Progenitor cell of endocrine pancreas (in vitro differentiated cells): ENCODE measurements at places on chromosomes 3 and 15.

- H3K27me3 ChIP-seq: peaks cover 34% of the 10 kb centered on the region
- DNase-seq: no peak
- no peaks in the 10 kb centered on the region for H3K36me3 ChIP-seq
- no peak overlapping the region for H3K4me3 ChIP-seq
Observed at GRCh38 chr15:43270676-43271306, 4.1 kb upstream of the TGM5 start.

GRCh38 chr3:117252208-117252607 is 542.6 kb downstream of the TUSC7 start:
- DNase-seq: no peak
- peaks cover 5% of the 10 kb centered on the region for H3K4me1 ChIP-seq
- H3K4me3 ChIP-seq: no peak overlapping the region
- H3K36me3 ChIP-seq: no peaks in the 10 kb centered on the region

DNA sequence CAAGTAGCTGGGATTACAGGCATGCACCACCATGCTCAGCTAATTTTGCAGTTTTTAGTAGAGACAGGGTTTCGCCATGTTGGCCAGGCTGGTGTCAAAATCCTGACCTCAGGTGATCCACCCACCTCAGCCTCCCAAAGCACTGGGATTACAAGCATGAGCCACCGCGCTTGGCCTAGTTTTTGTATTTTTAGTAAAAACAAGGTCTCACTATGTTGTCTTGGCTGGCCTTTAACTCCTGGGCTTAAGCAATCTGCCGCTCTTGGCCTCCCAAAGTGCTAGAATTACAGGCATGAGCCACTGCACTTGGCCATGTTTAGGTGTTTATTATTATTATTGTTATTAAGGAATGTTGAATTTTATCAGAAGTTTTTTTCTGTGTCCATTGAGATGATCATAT is 14.7 kb downstream of the IL16 start:
- peaks cover 6% of the 10 kb centered on the region for H3K27me3 ChIP-seq
- H3K27ac ChIP-seq: no peak overlapping the region
- H3K36me3 ChIP-seq: no peaks in the 10 kb centered on the region
- H3K4me3 ChIP-seq: no peak overlapping the region
- H3K4me1 ChIP-seq: no peaks in the 10 kb centered on the region
- DNase-seq: no peak

DNA sequence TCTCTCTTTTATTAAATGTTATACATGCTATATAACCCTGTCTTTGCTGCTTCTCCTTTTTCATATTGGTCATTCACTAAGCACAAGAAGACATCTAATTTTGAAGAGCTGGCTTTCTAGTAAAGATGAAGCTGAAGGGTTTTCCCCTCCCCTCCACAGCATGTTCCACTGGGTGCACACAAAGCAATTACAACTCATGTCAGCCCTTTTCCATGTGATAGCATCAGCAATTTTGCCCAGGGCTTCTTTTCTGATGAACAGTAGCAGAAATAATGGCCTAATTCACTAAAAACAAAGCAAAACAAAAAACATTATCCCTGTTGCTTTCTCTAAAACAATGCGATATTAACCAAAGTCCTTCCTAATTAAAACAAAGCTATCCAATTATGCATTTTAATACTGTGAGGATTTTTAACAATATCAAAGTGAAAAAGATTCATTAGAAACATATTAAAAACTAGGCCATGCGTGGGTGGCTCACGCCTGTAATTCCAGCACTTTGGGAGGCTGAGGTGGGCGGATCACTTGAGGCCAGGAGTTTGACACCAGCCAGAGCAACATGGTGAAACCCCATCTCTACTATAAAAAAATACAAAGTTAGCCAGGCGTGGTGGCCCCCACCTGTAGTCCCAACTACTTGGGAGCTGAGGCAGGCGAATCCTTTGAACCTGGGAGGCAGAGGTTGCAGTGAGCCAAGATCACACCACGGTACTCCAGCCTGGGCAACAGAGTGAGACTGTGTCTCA is 12.2 kb upstream of the PIK3R4 start:
- H3K27me3 ChIP-seq: peaks cover 3% of the 10 kb centered on the region
- H3K4me3 ChIP-seq: no peak overlapping the region
- no peak for DNase-seq
- no peaks in the 10 kb centered on the region for H3K36me3 ChIP-seq

GRCh38 chr3:189334064-189334920 is 162.5 kb downstream of the TPRG1 start:
- no peaks in the 10 kb centered on the region for H3K36me3 ChIP-seq
- DNase-seq: no peak
- H3K27ac ChIP-seq: no peak overlapping the region

DNA sequence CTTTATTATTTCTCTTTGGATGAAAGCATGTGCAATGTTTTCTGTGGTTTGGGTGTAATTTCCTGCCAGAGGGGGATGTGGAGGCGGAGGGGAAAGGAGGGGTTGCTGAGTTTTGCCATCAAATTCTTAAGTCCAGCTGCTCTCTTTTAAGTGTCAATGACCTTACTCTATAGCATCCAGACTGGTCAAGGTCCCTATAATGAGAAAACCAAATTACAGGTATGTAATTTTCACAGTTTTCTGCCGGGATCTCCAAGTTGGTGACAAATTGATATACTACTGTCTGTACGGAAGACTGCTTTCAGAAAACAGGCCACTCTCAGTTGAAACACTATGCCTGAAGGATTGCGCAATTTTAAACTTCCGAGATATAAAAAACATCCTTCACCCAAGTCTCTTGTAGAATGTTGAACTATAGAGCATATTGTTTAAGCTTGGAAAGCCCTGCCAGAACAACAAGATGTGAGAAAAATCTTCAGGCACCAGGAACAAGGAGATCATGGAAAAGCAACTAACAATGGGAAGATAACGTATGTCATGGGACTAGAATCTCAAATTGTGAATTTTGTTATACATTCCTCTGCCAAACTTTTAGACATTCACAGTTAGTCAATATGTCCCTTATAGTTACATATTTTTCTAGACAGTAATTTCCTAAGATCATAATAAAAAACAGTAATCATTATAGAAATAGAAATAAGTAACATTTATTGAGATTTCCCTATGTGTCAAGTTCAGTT is 300.7 kb upstream of the SATB1 start:
- peaks cover 9% of the 10 kb centered on the region for H3K4me1 ChIP-seq
- H3K27ac ChIP-seq: no peak overlapping the region
- peaks cover 3% of the 10 kb centered on the region for H3K27me3 ChIP-seq
- no peak for DNase-seq

- no peak overlapping the region for H3K27ac ChIP-seq
- no peak overlapping the region for H3K4me3 ChIP-seq
- no peaks in the 10 kb centered on the region for H3K27me3 ChIP-seq
- H3K4me1 ChIP-seq: peaks cover 12% of the 10 kb centered on the region
- H3K36me3 ChIP-seq: no peaks in the 10 kb centered on the region
- no peak for DNase-seq
Observed at GRCh38 chr3:16370872-16371740, 106.1 kb downstream of the OXNAD1 start.

DNA sequence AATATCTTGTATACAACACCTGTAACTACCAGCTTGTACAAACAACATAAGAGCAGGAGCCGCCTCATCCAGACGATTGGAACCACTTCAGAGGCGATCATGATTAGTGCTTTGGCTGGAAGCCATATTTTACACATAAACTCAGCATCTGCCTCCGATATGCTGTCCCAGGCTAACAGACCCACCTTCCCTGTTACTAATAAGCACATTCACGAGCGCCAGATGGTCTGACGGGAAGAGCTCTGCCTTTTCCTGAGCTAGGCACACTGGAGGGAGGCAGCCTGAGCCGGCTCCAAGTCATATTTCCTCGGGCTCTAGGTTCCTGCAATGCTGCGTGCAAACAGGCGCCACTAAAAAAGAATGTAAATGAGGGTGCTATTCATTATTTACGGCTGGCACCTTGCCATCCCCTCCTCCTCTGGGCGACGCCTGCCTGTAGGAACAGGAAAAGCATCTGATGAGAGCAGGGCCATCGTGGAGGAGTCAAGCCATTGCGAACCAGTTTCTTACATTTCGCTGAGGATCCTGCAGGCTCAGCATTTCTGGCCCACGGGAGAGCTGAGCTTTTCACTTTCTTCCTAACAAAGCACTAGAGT is 98.2 kb downstream of the ANXA2 start:
- H3K27ac ChIP-seq: no peak overlapping the region
- H3K4me3 ChIP-seq: no peak overlapping the region
- H3K27me3 ChIP-seq: peaks cover 2% of the 10 kb centered on the region

GRCh38 chr3:195105841-195106417 is 165.0 kb downstream of the XXYLT1 start:
- H3K4me3 ChIP-seq: peak overlapping the region; percentile 27
- no peak for DNase-seq
- peaks cover 11% of the 10 kb centered on the region for H3K27me3 ChIP-seq
- no peak overlapping the region for H3K27ac ChIP-seq
- H3K36me3 ChIP-seq: peaks cover 2% of the 10 kb centered on the region

- no peaks in the 10 kb centered on the region for H3K4me1 ChIP-seq
- H3K4me3 ChIP-seq: no peak overlapping the region
- no peak overlapping the region for H3K27ac ChIP-seq
Observed at GRCh38 chr3:43128464-43128863, 22.6 kb upstream of the POMGNT2 start.

DNA sequence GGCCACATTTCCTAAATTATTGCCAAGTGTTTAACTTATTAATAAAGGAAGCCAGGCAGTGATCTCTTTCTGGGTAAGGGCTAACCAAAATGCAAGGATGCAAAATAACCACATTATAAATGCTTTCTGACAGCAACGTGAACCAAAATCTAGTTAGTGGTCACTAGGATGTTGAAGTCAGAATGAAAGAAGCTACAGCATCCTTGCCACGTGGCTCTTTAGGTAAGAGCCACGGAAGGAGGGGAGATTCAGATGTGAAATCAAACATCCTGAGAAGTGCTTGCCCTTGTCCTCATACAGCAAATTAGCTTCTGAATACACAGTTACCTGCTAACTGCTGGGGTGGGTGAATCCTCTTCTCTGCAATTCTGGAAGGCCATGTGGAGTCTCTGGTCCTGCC is 246.2 kb downstream of the FEZF2 start:
- peaks cover under 1% of the 10 kb centered on the region for H3K4me1 ChIP-seq
- H3K27me3 ChIP-seq: no peaks in the 10 kb centered on the region
- no peak overlapping the region for H3K27ac ChIP-seq
- no peaks in the 10 kb centered on the region for H3K36me3 ChIP-seq
- no peak for DNase-seq
- H3K4me3 ChIP-seq: no peak overlapping the region

DNA sequence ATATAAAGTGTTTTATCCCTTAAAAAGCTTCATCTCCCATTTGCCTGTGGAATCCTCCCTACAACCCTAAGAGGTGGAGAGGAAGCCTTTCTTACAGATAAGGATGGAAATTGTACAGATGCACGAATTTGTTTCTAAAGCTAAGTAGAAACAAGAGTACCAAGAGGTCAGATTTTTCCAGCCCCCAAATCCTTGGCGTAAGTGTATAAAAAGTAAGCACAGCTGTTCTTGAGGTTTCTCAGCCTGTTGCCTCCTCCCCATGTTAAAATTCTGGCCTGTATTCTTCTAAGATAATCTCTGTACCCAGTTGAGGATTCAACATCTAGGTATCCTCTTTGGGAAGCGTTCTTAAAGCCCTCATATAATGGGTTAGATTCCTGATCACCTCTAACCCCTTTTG is 34.9 kb downstream of the RAB7A start:
- H3K4me3 ChIP-seq: no peak overlapping the region
- H3K27ac ChIP-seq: no peak overlapping the region
- no peaks in the 10 kb centered on the region for H3K27me3 ChIP-seq
- H3K36me3 ChIP-seq: peaks cover 16% of the 10 kb centered on the region

DNA sequence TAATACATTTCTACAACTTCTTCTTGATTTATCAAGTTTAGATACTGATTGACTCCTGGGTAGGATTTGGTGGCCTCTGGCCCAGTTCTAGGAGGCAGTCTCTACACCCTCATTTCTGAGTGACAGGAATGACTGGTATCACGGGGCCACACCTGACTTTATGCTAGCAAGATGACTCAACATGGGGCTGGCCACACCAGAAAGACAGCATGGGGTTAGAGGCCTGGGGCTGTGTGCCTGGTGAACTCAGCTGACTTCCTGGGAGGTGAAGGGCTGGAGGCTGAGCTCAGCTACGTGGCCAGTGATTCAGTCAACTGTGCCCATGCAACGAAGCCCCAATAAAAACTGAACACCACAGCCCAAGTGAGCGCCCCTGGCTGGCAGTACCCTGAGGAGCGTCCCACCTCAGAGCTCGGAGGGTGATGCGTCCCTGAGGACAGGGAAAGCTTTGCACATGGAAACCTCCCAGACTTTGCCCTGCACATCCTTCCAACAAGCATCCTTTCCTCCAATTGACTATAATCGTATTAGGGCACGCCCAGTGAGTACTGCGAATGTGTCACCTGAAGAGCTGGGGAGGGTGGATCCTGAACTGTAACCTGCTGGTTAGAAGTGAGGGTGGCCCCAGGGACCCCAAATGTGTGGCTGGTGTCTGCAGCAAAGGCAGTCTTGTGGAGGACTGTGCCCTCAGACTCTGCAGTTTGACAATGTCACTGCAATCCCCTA is 57.2 kb downstream of the NIPA2 start:
- DNase-seq: no peak
- no peaks in the 10 kb centered on the region for H3K27me3 ChIP-seq
- peak overlapping the region; percentile 16 for H3K27ac ChIP-seq

GRCh38 chr3:65033576-65033975 is 345.8 kb upstream of the ADAMTS9 start:
- peak overlapping the region; percentile 46 for H3K27ac ChIP-seq
- no peak overlapping the region for H3K4me3 ChIP-seq
- H3K27me3 ChIP-seq: no peaks in the 10 kb centered on the region
- H3K4me1 ChIP-seq: no peaks in the 10 kb centered on the region

- no peak overlapping the region for H3K4me3 ChIP-seq
- no peak for DNase-seq
- no peaks in the 10 kb centered on the region for H3K27me3 ChIP-seq
- no peaks in the 10 kb centered on the region for H3K36me3 ChIP-seq
Observed at GRCh38 chr15:96992817-96993216, 662.3 kb downstream of the NR2F2 start.

DNA sequence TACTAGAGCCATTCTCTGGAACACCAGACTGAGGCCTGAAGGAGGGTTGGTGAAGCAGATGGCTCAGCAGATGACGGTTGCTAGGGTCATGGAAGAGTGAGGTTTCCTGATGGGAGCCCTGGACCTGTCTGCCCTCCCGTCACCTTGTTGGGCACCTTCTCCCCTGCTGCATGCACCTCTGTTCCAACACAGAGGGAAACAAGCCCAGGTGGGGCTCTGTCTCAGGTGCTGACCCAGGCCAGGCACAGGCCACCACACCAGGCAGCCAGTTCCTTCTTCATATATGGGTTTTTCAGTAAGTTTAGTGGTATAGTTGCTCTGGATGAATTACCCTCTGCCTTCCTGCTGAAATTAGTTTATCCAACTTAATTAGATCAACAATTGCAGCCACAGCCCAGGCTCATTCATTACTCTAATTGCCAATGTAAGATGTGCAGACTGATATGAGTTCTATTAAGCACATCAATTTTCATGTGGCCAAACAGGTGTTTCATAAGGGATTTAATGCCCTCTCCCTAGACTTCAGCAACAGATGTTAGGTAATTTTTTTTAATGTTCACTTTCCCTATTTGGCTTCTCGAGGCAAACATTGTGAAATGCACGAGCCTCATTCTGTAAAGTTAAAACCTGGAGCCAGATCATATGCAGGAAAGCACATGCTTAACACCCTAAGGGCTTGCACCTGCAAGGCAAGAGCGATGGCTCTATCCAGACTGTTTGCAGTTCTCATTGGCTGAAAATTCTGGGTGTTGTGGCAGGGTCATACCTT is 174.8 kb downstream of the CHDH start:
- no peaks in the 10 kb centered on the region for H3K4me1 ChIP-seq
- H3K36me3 ChIP-seq: no peaks in the 10 kb centered on the region
- H3K4me3 ChIP-seq: no peak overlapping the region
- H3K27me3 ChIP-seq: peaks cover 3% of the 10 kb centered on the region
- H3K27ac ChIP-seq: no peak overlapping the region
